CD4-positive, alpha-beta T cell (primary cell): ENCODE measurements at places on chromosomes 12 and 14. TPM values are rescaled to one million over a fixed set of nuclear protein-coding genes. Genes with fewer than 3 reads are reported as not detected.
A peak's percentile ranks its signal among the peaks of the same experiment; 100 is the strongest.

DNA sequence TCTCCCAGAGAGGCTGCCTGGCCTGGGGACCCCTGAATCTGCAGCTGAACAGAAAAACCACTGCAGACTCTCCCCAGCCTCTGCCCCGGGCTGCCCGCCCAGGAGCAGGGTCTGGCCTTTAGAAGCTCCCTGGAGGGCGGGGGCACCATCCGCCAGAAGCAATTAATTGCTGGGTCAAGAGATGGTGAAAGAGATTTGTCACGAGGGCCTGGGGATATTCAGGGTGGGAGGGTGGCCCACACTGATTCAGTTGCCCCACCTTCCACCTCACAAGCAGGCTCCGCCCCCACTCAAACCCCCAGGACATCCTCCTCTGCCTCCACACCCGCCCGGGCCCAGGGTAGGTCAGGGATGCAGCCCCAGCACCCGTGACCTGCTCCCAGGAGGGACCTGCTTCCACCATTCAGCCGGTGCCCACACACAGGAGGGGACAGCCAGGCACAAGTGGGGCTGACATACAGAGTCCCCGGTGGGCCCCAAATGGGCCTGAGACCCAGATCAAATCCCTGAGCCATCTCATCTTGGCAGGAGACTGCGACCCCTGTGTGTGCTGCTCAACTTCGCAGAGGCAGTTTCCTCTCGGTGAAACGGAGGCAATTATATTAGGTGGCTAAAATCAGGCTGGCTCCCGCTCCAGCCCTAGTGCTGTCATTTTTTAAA is 23.0 kb downstream of the NCOR2 start:
- H3K36me3 ChIP-seq: peaks cover 6% of the 10 kb centered on the region
- no peak overlapping the region for H3K27ac ChIP-seq
- DNase-seq: no peak
- H3K4me1 ChIP-seq: peaks cover 71% of the 10 kb centered on the region

DNA sequence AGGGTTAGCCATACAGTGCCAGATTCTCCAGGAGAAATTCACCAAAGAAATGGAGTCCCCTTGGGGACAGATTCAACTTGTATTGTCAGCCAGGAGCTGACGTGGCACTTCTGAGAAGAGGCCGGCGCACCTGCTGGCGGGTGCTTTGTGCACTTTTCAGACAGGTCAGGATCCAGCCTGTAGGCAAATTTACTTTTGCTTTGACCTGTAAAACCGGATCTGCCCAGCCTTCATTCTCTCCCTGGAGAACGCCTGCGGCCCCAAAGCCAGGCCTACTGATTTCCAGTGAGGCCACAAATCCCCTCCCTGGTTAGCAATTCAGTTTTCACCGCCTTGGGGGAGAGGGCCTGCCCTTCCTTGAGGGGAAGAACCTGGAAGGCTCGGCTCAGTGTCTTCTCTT is 17.4 kb downstream of the P2RX4 start:
- no peaks in the 10 kb centered on the region for H3K27me3 ChIP-seq
- peaks cover 38% of the 10 kb centered on the region for H3K36me3 ChIP-seq
- H3K27ac ChIP-seq: no peak overlapping the region
- no peak for DNase-seq
- H3K4me1 ChIP-seq: peaks cover 68% of the 10 kb centered on the region
- H3K4me3 ChIP-seq: no peak overlapping the region

DNA sequence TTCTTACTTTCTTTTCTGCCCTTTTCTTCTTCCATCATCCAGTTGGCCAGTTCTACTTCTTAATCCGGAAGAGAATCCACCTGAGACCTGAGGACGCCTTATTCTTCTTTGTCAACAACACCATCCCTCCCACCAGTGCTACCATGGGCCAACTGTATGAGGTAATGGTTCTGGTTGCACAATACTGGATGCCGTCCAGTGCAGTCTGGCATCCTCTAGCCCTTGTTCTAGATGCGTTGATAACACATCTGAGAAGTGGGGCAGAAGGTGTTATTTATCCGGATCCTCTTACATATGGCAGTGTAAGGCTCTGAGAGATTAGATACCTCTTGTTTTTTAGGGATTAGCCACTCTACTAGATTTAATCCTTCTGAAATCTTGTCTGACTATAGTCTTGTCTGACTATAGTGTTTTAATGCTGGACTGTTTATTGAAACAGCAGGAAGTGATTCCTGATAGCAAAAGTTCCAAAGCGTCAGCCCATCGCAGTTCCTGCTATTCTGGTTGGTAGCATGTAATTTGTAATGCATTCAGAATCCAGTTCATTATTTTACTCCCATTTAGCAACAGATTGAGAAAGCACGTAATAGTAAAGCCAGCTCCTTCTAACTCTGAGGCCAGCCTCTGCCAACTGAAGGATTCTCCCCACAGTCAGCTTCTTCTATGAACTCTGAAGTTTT is 7.9 kb downstream of the GABARAPL1 start:
- no peak for DNase-seq
- H3K4me1 ChIP-seq: peaks cover 4% of the 10 kb centered on the region
- H3K27ac ChIP-seq: no peak overlapping the region
- no peak overlapping the region for H3K4me3 ChIP-seq
- peaks cover 34% of the 10 kb centered on the region for H3K36me3 ChIP-seq
- no peaks in the 10 kb centered on the region for H3K27me3 ChIP-seq

DNA sequence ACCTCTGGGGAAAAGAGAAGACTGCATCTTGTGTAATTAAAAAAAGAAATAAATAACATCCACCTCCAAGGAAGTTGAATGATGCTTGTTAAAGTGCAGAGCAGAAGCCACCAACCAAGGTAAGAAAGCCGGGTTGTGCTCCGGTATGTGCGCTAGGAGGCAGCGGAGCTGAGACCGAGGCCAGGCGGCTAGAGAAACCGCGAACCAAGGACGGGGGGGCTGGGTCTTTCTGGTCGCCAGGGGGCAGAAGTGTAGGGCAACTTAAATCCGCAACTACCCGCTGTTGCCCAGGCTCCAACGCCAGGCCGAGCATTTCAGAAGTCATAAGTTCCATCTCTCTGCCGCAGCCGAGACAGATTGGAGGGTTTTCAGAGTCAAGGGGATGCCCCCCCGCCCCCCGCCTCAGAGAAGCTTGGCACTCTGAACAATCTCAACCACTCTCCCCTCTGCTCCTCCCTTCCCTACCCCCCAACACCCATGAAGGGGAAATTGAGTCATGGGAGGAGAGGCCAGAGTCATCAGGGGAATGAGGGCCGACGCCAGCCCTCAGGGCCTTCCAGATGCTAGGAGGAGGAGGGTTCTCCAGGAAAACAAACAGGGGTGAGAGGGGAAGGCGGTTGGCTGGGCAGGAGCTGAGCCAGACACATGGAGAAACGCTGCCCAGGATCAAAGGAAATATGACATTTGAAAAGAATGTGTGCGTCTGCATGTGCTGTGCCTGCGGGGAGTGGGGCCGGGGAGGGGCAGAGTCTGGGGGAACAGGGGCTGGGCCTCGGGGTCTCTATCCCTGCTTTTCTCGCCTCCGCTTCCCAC is 2.2 kb upstream of the NFATC4 start:
- H3K4me1 ChIP-seq: peaks cover 39% of the 10 kb centered on the region
- H3K27ac ChIP-seq: no peak overlapping the region
- peak; percentile 34 for DNase-seq

The TMEM229B gene
- total RNA-seq: 7.1 TPM

- peaks cover 73% of the 10 kb centered on the region for H3K36me3 ChIP-seq
- H3K27ac ChIP-seq: no peak overlapping the region
- no peaks in the 10 kb centered on the region for H3K4me1 ChIP-seq
- H3K4me3 ChIP-seq: no peak overlapping the region
- no peak for DNase-seq
- no peaks in the 10 kb centered on the region for H3K27me3 ChIP-seq
Observed at GRCh38 chr12:105158876-105159275, 51.3 kb downstream of the WASHC4 start.
